Mammary epithelial cell (primary cell): ENCODE measurements at places on chromosomes 7 and 10. TPM values are rescaled to one million over a fixed set of nuclear protein-coding genes. Genes with fewer than 3 reads are reported as not detected.

- no peak for DNase-seq
Measured at GRCh38 chr10:72808001-72808400, 85.5 kb upstream of the OIT3 start.

DNA sequence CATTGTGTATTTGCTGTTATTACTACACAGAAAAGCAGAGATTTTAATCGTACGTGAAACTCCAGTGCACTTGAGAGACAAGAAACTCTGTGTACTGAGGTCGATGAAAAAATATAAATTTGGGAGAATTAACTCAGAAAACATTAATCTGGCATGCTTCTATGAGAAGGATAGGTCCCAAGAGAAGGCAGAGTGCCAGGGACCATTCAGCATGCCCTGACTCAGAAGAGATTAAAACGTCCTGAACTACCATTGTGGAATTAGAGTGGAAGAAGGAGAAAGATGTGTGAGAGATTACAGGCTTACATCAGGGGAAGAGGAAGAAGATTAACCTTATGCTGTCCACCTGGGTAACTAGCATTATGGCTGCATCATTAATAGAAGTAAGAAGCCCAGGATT lies 72.4 kb downstream of the REEP3 start:
- DNase-seq = no peak

GRCh38 chr7:26580711-26581110 lies 283.7 kb downstream of the SKAP2 start:
- no peak for DNase-seq

- DNase-seq = peak; percentile 55
Measured at GRCh38 chr10:49534670-49535381, 4.1 kb downstream of the ERCC6 start.

- no peak for DNase-seq
Measured at GRCh38 chr7:50212016-50212325, 92.5 kb upstream of the IKZF1 start.

DNA sequence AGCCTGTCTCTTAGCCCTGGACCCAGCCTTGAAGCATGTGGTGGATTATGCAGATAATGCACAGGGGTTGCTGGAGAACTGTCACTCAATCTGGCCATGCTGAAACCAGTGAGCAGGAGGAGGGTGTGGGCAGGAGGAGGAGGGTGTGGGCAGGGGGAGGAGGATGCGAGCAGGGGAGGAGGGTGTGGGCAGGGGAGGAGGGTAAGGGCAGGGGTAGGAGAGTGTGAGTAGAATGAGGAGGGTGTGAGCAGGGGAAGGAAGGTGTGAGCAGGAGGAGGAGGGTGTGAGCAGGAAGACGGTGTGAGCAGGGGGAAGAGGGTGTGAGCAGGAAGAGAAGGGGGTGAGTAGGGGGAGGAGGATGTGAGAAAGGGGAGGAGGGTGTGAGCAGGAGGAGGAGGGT lies 18.8 kb downstream of the CAMK2B start:
- no peak for DNase-seq

GRCh38 chr10:122199070-122199469 lies 72.0 kb upstream of the BTBD16 start:
- DNase-seq = no peak

DNA sequence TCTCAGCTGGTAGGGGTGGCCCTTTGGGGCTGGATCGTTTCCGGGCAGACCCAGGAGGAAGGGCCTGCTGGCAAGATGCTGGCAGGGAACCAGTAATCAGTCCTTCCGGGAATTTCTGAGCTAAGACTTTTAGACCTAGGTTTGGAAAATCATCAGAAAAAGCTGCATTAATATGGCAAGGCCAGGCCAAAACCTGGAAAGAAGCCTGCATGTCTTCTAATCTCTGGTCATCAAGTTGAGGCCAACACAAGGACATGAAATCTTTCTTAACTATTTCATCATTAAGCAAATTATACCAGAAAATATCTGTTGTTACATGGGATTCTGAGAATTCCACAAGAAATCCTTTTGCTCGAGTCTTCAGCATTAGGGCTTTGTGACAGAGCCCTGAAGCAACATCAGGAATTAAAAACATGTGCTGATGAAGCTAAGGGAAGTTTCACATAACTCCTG lies 19.9 kb downstream of the CPA1 start:
- DNase-seq = no peak

- no peak for DNase-seq
Measured at GRCh38 chr10:14925268-14925667, 28.6 kb downstream of the DCLRE1C start.

- DNase-seq = no peak
Measured at GRCh38 chr7:18727115-18727870, 231.7 kb downstream of the HDAC9 start.

GRCh38 chr7:156224833-156225225 lies 412.6 kb upstream of the SHH start:
- DNase-seq = no peak

DNA sequence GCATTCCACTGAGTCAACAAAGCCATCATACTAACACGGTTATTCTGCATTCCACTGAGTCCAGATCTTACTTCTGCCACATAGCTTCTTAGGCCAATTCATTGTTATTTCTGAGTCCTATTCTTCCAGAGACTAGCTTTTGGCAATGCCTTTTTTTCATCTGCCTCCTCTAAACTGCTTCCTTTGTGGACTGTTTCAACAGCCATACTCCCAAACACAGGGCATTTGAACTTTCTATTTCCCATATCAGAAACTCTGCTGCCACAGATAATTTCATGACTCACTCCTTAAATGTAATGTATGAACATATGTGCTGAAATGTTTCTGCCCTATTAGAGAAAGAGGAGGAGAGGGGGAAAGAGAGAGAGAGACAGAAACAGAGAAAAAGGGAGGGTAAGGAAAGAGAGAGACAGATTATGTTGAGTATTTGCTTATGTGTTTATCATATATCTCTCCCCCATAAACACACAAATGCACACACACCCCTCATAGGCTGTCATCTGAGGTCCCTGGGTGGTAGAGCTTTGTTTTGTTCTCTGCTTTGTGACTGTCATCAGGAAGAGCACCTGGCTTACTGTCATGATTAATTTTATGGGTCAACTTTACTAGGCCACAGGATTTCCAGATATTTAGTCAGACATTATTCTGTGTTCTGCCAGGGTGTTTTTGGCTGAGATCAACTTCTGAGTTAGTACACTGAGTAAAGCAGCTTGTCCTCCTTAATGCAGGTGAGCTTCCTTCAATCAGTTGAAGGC lies 308.0 kb upstream of the KCND2 start:
- DNase-seq = peak; percentile 5

GRCh38 chr10:24792638-24793037 lies 69.0 kb upstream of the ARHGAP21 start:
- no peak for DNase-seq

DNA sequence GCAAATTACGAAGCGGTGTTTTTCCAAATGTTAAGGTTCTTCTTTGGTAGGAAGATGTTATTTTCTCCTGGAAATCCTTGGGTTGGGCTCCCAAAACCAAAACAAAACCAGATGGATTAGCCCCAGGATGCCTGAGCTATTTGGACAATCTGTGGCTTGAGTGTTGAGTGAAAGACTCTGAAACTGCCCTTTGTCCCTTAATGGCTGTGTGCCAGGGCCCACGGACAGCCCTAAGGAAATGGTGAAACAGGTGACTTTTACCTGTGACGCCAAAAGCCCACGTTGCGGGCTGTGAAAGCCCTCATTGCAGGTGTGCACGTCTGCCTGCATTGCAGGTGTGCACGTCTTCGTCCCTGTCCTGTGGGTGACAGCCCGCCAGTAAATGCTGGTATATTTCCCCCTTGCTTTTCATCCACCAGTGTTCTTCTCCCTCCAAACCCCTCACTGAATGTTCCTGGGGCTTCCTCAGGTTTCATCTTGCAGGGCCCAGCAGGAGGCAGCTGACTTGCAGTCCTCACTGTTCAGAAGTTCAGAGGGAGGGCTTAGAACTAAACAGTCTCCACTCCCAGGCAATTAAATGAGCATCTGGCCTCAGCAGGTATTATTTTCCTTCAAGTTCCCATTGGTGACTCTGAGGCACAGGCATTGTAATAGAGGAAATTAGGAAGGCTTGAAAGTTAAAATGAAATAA lies 10.7 kb downstream of the PFKP start:
- no peak for DNase-seq

GRCh38 chr10:44193567-44194220 lies 191.2 kb downstream of the CXCL12 start:
- no peak for DNase-seq

DNA sequence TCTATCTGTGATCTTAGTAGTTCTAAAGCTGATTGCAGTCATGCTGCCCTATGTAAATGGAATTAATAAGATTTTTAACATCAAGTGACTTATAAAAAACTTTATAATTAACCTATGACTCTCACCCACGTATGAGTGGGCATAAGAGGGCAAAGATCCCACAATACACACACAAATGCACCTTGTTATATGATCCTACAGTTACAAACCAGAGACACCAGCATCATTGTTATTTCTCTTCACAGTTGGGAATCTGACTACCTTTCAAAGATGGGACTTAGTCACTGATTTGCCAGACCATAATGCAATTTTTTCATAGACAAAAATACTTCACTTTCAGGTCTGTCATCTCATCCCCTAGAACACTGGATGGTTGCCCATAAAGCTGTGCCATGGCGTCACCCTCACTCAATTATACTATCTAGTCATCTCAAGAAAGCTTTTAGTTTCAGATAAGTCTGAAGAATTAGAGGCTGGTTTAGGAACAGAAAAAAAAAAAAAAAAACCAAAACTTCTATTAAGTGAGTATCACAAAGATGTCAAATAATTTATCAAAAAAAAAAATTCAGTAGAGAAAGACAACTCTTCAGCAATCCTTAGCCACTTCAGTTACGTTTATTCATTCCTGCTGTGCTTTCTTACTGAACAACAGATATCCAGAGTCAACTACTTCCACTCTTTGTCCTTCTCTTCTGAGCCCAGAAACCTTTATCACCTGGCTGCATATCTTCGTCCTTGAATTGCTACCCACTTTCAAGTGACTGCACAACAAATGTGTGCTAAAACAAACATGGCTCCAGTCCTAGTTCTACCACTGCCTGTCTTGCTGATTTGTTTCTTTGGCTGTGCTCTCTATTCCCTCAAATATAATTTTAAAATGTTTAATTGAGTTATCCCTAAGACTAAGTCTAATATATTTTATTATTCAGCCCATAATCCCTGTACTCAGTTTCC lies 175.0 kb upstream of the CHRM2 start:
- no peak for DNase-seq

DNA sequence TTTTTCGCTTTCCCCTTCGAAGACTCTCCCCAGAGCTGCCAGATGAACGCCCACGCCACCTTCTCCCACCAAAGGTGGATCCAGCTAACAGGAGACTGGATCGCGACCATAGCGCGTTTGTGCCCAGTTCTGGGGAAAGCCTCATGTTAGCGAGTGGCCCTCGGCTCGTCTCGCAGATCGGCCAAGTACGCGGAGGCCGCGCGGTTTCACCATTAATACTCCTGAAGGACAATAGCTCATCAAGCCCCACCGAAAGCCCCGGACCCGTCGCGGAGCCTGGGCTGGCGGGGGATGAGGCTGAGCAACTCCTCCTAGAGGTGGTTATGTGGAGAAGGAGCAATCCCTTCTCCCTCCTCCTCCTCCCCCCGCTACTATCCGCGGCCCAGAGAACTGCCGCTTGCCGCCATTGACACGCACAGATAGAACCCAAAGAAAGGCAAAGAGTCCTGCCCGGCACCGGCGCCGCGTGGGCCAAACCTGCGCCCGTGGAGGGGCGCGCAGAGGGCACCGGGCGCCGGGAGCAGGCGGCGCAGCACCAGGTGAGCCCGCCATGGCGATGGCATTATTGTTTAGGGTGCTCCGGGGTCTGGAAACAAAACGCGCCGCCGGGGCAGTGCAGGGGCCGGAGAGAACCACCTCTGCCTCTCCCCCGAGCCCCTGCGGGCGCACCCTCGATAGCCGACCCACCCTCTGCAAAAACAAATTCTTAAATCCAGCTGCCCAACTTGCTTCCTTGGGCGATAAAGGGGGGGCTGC lies at the start of gene MACROH2A2:
Gene MACROH2A2, plus strand, starts transcription at position 385 of the 756 bp plus-strand sequence. CDS start 22,813 bp downstream, outside the sequence.
- peak; percentile 72 for DNase-seq

DNA sequence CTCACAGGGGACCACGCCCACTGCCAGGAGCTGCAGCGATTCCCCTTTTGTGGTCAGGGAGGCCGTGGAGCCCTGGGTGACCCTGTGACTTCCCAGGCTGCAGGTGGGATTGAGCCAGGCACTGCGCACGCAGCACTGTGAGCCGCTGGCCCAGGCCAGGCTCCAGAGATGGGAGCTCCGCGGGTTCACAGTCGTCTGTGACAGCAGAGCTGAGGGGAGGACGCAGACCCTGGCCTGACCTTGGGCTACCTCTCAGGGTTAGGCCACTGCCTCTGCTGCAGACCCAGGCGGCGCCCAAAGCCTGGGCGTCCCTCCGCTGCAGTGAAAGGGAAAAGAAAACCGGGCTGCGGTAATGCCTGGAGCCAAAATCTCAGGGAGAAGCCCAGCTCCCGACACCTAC lies 107.5 kb upstream of the GPR26 start:
- no peak for DNase-seq

DNA sequence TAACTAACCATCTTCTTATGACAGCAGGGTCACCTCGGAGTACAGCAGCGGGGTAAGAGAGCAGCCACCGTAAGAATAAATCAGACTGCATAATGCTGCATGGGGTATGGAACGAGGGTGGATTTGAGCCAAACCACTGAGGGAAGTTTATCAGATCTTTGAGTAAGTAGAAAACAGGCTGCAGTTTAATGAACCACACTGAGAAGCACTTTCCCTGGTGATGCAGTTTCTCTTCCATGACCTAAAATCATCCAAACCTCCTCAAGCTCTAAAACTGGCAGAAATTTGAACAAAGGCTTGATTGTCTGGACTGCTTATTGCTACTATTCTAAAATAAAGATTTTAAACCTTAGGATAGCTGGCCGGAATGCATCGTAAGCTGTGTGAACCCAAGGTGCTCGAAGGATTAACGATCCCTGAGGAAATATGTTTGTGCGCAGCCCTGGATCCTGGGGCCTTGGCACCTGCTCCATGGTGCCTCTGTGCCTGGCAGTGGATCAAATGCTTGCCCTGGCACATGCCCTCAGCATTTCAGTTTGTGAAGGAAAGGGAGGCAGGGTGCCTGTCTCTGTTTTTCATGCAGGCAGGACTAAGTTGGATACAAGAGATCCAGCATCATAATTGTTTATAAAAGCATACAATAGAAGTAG lies 322.7 kb downstream of the LHFPL3 start:
- DNase-seq = no peak

DNA sequence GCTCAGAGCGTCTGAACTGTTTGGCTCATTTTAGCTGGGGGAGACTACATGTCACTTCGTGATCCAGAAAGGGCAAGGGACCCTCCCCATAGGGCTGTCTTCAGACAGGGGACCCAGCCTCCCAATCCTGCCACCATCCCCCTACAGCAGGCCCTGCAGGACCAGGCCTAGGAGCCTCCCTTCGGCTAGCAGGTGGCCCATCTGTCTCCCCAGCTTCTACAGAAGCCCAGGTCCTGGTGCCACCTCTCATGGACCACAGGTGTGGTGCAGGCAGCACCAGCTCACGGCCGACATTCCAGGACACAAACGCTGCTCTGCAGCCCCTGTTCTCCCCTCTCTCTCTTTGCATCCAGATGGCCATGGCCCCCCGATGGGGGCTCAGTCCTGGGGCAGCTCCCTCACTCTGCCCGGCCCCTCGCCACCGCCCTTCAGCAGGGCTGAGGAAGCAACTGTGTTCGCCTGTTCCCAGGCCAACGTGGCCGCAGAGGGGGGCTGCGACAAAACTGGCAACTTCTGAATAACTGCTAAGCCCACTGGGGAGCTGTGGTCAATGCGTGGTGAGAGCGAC lies 10.3 kb downstream of the TECPR1 start:
- no peak for DNase-seq

TSPAN14 gene
- 97.2 TPM for polyA plus RNA-seq
